ENCODE measurements at places on chromosomes 4 and X.

DNA sequence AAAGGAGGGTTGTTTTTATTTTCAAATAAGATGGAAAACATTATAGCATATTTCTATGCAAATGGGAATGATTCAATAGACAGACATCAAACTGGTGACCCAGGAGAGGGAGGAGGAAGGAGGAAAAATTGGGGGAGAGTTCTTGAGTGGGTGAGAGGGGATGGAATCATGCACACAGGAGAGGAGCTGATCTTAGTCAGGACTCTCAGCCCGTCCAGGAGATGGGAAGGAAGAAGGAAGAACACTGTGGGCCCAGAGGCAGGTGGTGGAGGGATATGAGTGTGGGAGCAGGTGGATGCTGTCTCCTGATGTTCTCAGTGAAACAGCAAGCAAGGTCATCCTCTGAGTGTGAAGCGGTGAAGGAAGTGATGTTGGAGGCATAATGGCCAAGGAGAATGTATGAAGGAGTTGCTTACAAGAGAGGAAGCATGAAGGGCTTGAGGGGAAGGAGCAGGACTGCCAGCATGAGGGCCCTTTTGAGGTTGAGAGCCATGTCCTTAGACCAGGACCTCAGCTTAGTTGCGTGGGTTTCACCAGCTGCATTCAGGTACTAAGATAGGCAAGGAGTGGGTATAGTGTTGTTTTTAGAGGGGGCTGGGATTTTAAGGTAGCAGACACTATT lies 161.7 kb upstream of the NAP1L5 start:
- DNase-seq: no peak

DNA sequence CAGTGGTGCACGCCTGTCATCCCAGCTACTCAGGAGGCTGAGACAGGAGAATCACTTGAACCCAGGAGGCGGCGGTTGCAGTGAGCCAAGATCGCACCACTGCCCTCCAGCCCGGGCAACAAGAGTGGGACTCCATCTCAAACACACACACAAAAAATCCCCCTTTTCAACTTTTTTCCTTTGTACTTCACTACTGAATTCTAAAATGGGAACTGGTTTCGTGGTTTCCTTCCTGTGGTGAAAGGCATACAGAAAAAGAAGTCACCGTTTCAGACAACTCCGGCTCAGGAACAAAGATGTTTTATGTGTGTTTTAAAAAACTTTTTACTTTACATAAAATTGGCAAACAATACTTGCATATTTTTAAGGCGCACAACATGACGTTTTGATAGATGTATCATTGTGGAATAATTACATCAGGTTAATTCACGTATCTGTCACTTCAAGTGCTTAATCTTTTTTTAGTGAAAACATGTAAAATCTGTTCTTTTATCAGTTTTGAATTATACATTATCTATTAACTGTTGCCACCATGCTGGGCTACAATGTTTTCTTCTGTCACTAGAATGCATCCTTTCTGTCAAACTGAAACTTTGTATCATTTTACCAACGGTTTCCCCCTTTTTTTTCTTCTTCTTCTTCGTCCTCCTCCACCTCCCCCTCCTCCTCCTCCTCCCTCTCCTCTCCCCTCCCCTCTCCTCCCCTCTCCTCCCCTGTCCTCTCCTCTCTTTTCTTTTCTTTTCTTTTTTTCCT lies 186.0 kb downstream of the CRLF2 start:
- no peak for DNase-seq

DNA sequence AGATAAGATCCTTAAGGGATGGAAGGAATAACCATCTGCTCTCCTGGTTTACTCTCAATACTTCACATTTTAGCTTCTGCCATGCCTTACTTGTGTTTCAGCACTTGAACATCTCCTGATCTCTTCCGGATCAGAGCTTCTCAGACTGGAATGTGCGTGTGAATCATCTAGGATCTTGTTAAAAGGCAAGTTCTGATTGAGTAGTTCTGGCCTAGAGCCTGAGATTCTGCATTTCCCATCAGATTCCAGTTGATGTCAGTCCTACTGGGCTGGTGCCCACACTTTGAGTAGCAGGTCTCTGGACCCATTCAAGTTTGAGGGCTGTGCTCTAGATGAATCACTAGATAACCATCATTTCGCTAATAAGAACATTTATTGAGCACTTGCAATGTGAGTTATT lies 20.0 kb downstream of the NDP start:
- peak; percentile 57 for DNase-seq

- peak; percentile 29 for DNase-seq
These were observed 292.9 kb downstream of the TLL1 start for GRCh38 chr4:166165829-166166420.

DNA sequence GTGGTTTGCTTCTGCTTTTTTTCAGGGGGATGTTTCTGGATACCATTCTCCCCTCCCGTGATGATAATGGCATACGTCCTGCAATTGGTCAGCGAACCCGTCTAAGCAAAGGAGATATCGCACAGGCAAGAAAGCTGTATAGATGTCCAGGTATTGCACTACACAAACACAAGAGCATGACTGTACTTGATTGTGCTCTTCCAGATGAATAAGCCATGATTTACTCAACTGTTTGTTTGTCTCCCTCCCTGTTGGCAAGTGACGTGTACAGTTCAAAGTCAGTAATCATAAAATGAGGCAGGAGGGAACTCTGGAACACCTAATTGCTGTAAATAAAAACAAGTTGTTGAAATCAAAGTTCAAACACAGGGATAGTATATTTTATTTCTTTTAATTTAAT lies 141.4 kb downstream of the TLL1 start:
- DNase-seq: no peak
